ENCODE measurements at places on chromosomes 11 and 22. TPM values are rescaled to one million over a fixed set of nuclear protein-coding genes. Genes with fewer than 3 reads are reported as not detected.

The DEUP1 gene
- total RNA-seq: 1.9 TPM

The PKDREJ gene
- 0.06 TPM for total RNA-seq

The CABP4 gene
- total RNA-seq: 5.3 TPM

The PHLDA2 gene
- total RNA-seq: 0.60 TPM

The HYLS1 gene
- 2.4 TPM for total RNA-seq

The TNNI2 gene
- total RNA-seq: 3.1 TPM

The RFPL3 gene
- total RNA-seq: not detected

The OR52I2 gene
- not detected for total RNA-seq

The RAC2 gene
- 16.7 TPM for total RNA-seq
